ENCODE measurements at places on chromosomes 5 and 9.
A peak's percentile ranks its signal among the peaks of the same experiment; 100 is the strongest.

DNA sequence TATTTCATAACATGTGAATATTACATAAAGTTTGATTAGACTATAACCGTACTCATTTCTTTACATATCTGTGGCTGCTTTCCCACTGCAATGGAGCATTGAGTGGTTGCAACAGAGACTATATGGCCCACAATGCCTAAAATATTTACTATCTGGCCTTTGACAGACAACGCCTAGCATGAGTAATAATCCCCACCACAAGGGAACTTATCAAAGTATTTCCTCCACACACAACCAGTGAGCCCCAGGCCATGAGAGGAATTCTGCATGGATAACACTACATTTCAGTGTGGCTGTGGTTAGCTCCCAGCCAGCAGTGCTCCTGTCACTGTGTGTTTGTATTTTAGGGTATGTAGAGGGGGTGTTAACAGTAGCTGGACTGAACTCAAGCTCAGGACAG lies 54.8 kb downstream of the FAM81B start:
- no peak for DNase-seq

- DNase-seq, result no peak
These were observed 853.3 kb downstream of the TLE1 start for GRCh38 chr9:80836013-80836412.

GRCh38 chr5:37787742-37788141 lies 52.1 kb downstream of the GDNF start:
- no peak for DNase-seq

GRCh38 chr9:136970361-136970760 lies 6.9 kb upstream of the PTGDS start:
- DNase-seq, result no peak

- DNase-seq, result no peak
These were observed 180.8 kb downstream of the HSD17B3 start for GRCh38 chr9:96121136-96121535.

DNA sequence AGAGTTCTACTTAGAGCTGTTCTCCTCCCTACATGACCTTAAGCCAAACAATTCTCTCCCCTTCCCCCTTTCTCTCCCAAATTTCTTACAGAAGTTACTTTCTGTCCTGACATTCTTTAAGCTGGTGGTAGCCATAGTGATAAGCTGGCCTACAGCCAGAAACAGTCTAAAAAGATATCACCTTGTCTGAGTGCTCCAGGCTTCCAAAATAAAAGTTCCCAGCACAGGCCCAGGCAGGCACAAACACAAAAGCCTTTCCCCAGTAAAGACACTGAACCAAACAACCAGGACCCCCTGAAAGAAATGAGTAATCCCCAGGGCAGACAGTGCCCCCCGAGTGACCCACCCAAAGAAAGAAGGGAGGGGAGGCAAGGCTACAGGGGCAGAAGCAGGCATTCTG lies 19.2 kb downstream of the SIL1 start:
- DNase-seq, result no peak

DNA sequence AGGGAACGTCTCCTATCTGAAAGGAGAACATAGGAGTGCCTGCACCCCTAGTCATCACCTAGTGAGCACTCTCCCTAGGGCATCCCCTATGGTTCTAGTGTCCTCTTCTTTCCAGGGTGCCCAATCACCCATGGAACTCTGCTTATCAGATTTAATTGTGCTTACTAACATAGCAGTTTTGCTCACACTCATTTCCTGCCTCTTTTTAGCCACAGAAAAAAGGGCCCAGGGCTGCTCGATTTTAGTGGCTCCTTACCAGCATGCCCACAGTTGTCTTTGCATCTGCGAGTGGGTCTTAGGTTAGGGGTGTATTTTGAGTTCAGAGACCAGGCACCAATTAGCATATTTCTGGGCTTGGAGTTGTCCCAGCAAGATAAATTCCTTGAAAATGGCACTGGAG lies 1110.2 kb downstream of the TAF11L14 start:
- DNase-seq, result no peak

- DNase-seq, result no peak
These were observed 17.4 kb downstream of the SEC61B start for GRCh38 chr9:99239341-99240060.

GRCh38 chr9:125707472-125707804 lies 430 bp upstream of the MAPKAP1 start:
- DNase-seq, result no peak

- DNase-seq, result peak; percentile 49
These were observed 20.4 kb upstream of the IER5L start for GRCh38 chr9:129198319-129199043.

DNA sequence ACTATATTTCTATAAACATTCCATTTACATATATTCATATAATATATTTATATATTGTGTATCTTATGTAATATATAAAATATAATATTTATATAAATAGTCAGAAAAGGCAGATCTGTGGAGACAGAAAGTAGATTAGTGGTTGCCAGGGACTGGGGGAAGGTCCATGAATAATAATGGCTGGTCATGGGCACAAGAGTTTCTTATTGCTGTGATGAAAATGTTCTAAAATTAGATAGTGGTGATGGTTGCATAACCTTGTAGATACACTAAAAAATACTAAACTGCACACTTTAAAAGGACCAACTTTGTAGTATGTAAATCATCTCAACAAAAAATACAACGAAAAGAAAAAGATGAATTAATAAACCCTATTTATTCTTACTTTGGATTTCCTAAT lies 47.3 kb downstream of the NUP155 start:
- no peak for DNase-seq

Data from head of caudate nucleus (tissue), 42 donors.